ENCODE measurements at places on chromosomes 7 and 10.

GRCh38 chr7:139446051-139446890 is 37.2 kb downstream of the KLRG2 start:
- no peak for DNase-seq

GRCh38 chr7:28643584-28644340 is 231.4 kb downstream of the CREB5 start:
- no peak for DNase-seq

DNA sequence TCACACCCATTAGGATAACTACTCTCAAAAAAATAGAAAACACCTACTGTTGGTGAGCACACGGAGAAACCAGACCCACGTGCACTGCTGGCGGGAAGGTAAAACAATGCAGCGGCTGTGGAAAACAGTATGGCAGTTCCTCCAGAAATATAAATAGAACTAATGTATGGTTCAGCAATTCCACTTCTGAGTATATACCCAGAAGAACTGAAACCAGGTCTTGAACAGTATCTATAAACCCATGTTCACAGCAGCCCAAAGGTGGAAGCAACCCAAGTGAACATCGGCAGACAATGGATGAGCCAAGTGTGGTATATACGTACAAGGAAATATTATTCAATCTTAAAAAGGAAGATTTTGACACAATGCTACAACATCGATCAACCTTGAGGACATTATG is 164.7 kb downstream of the ZMYND11 start:
- no peak for DNase-seq

GRCh38 chr10:87761892-87762291 is 56.1 kb downstream of the ATAD1 start:
- DNase-seq, result peak; percentile 70

DNA sequence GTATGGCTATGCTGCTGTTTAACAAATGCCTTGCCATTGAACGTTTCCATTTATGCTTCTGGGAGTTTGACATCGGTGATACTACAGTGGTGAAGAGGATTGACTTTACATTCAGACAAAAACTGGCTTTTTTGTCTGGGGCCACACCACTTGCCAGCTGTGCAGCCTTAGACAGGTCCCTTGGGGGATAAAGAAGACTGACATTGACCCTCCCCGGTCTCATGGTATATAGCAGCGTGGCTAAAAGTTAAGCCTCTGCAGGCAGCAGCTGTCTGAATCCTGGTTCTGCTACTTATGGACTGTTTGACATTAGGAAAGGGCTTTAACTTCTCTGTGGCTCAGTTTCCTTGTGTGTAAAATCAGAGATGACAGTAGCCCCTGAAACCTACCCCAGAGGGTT is 42.0 kb upstream of the PTF1A start:
- DNase-seq, result no peak

DNA sequence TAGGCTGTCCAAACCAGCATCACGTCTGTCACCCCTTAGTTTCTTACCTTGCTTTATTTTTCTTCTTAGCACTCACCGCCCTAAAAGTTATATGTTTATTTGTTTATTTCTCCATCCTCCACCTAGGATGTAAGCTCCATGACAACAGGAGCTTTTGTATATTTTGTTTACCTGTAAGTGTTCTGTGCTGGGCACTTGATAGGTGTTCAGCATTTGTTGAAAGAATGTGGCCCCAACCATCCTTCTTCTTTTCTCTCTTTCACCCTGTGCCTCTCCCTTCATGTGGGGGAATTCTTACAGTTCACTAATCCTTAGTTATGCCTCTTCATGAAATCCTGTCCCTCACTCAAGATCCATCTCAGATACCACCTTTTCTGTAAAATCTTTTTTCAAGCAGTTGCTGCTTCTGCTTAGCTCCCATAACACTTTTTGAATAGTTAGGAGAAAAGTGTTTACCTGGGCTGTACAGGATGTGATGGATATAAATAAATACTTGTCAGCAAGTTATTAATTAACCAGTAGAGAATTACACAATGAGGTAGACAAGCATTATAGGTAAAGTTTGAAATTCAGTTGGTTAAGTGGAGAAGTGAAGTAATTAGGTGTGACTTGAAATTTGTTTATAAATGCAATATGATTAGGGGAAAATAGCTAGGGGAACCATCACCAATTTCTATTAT is 9.7 kb downstream of the AHR start:
- no peak for DNase-seq

DNA sequence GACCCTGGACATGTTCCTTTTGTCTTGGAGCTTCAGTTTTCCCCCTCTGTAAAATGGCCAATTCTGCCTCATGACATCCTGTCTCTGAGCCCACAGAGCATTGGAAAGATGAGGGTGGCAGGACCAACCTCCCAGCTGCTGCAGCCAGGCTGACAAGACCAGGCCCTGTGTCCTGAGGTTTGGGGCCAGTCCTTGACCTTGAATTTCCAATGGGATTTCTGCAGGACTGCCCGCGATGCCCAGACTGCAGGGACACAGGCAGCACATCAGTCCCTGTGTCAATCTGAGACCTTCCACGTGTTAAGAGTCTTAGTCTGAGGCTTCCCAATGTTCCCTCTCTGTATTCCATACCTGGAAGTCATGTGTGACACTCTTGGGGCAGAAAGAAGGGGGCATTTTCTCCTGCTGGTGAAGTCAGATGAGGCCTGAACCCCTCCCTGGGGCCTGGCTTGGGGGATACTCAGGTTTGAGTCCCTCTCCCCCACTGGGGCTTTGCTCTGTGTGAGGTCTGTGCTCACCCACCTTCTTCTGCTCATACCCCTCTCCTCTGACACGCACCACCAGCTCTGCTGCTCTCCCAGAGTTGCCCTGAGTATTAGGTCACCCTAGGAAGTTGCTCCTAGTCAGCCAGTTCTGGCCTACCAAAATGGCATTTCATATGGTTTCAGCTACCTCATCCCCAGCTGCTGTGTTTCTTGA is 79.2 kb downstream of the ADCY1 start:
- peak; percentile 52 for DNase-seq

- peak; percentile 75 for DNase-seq
These were observed 172.0 kb upstream of the TNRC18 start for GRCh38 chr7:5595545-5596045.

GRCh38 chr7:148180075-148180474 is 410.5 kb upstream of the C7orf33 start:
- no peak for DNase-seq

- DNase-seq, result no peak
These were observed 52.3 kb downstream of the HECW1 start for GRCh38 chr7:43164757-43165156.

- DNase-seq, result no peak
These were observed 55.4 kb downstream of the LANCL2 start for GRCh38 chr7:55420530-55420929.

DNA sequence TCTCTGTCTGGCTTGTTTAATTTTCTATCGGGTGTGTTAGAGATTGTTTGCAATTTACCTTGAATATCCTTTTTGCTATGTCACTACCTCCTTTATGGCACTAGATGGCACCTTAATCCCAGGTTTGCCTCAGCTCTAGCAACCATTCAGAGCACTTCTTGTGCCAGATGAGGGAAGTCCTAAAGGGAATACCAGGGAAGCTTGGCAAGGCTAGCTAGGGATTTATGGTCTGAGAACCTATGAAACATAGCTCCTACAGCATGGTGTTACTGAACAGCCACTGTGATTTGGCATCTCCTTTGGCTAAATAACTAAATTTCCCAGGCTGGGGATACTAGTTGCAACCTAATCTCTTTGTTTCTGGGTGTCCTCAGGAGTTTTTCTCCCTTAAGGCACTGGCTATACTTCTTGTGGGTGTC is 69.0 kb upstream of the VOPP1 start:
- peak; percentile 83 for DNase-seq

DNA sequence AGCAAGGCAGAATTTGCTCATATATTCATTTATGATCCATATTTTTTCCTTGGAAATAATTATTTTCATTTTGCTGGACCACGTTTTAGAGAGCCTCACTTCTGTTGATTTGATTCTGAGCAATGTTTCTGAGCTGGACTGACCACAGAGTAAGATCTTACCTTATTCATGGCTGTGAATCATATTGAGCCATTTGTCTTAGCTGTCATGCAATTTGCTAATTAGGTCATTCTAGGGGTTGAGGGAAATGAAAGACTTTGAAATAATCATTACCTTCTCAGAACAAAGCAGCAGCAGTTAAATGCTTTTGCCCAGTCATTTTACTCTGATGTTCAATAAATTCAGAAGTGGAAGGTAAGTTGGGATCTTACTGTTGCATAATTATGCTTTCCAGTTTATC is 251.4 kb downstream of the SDK1 start:
- no peak for DNase-seq

DNA sequence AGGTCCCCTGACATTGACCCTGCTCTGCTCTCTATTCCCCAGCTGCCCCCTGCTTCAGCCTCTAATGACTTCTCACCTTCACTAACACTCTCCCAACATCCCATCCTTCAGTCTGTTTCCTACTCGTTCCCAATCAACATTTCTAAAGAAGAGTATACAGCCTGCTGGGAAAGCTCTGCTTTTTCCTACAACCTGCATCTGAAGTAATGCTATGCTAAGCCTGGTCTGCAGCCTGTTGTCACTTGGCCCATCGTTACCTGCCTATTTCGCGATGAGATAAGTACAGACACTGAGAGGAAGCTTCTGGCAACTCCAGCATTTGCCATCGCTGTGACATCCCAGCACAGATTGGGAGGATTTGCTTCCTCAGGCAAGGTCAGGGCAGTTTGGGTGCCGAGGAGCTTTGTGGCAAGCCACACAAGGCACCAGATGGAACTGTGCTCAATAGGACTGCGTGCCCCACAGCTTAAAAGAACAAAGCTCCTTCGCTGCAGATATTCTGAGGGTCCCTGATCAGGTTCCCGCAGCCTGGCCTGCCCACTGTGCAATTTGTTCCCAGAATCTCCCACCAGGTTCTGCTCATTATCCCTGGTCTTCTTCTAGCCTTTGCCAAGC is 51.4 kb downstream of the PKD1L1 start:
- DNase-seq, result no peak

- DNase-seq, result no peak
These were observed 193.7 kb upstream of the SVIL start for GRCh38 chr10:29828440-29828894.

- no peak for DNase-seq
These were observed 206.7 kb downstream of the HDAC9 start for GRCh38 chr7:18702071-18702829.

GRCh38 chr7:146096994-146097393 is 19.6 kb upstream of the CNTNAP2 start:
- no peak for DNase-seq

- DNase-seq, result no peak
These were observed 38.0 kb upstream of the GPAM start for GRCh38 chr10:112221545-112221944.

- no peak for DNase-seq
These were observed 278.5 kb downstream of the TCF7L2 start for GRCh38 chr10:113228530-113228929.

Measured in activated CD4-positive, alpha-beta T cell treated with anti-CD3 and anti-CD28 coated beads, Interleukin-2, amount 10 ng/mL, durations not matched to agents 24 days and 14 days (primary cell).